Stomach (tissue), 19 donors: ENCODE measurements at places on chromosomes 5 and 9. TPM values are rescaled to one million over a fixed set of nuclear protein-coding genes. Genes with fewer than 3 reads are reported as not detected.

GRCh38 chr5:19274578-19274977 lies 713.4 kb downstream of the CDH18 start:
- DNase-seq = no peak

DNA sequence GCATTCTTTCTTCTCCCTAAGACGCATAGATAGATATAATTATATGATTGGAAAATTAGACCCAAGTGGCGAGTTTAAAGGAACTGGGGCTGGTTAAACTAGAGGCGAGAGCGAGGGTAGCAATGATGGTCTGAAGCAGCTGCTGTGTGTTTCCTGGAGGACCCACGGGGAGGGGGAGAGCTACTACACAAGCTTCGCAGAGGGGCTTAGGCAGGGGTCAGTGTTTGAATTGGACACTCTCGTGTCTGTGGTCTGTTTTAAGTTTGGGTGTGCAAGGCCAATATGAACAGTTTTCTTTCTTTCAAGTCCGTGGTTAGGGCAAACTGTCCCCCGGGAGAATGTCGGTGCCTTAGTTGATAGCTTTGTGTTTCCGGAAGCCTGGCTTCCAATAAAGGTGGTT lies 43.1 kb downstream of the PDZD2 start:
- DNase-seq = no peak

DNA sequence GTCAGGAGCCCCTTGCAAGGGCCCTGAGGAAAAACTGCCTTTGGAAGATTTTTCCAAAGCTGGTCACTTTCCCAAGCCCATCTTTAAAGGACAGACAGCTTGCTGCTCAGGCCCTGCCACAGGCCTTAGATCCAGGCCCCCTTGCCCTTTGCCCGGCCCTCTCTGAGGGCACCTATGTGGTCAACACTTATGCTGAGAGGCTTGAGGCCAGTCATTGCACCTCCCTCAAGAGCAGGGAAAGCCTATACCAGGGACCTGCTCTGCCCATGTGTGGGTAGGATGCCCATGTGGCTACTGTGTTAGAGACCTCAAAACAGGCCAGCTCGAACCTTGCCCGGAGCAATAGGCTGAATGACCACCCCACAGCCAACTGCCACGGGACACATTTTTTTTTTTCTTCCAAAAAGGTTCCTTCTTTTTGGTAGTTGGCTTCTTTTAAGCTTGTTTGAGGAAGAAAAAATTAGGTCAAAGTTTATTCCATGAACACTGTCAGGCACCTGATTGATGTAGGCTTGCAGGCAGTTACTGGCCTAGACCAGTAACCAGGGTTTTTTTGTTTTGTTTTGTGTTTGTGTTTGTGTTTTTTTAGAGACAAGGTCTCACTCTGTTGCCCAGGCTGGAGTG lies 3.8 kb downstream of the TCF7 start:
- no peak for DNase-seq

DNA sequence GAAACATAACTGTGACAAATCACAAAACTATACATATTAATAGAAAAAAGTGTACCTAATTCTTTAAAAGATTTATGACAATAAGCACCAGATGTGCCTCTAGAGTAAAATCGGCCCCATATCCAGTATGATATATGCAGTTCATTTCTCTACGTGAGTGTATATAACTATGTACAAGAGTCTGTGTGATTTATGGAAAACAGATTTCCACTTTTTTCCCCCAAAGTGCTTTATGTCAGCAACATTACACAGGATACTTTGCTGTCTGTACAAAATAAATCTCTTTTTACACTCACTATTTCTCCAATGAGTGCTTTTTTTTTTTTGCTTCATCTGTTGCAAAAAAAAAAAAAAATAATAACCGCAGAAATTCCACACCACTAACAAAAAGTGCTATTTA lies 298.8 kb upstream of the RFX3 start:
- DNase-seq = no peak

DNA sequence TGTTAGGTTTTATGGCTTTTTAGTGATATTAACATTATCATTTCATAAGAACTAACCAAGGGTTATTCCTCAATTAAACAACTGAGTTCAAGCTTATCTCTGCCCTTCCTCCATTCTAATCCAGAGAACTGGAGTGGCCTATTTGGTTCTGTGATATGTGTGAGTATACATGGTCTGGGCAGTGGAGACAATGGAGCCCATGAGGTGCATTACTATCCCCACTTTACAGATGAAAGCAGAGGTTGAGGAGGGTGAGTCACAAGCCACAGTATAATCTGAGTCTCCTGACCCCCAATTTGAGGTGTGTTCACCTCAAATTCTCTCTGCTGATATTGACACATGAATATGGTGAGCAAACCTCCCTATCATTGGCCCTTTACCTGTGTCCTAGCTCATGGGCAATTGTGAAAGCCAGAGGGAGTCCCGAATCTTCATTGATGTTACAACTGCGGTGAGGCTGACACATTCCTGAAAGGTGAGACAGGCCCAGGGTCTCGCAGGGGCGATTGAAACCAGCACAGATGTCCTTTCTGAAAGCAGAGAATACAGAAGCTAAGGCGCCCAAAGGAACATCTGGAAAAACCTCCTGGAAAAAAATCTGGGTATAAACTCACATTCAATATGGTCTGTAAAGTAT lies 217.2 kb downstream of the TARS1 start:
- no peak for DNase-seq

- no peak for DNase-seq
Observed at GRCh38 chr9:137268538-137269201, 8.9 kb upstream of the TOR4A start.

- DNase-seq = peak; percentile 14
Observed at GRCh38 chr5:139644646-139645429, 3.3 kb upstream of the CXXC5 start.

- DNase-seq = peak; percentile 90
Observed at GRCh38 chr5:172902497-172903472, 56.4 kb upstream of the RPL26L1 start.

GRCh38 chr5:146082798-146083197 lies 22.6 kb downstream of the PLAC8L1 start:
- no peak for DNase-seq

- no peak for DNase-seq
Observed at GRCh38 chr5:107486489-107486888, 184.2 kb downstream of the EFNA5 start.

DNA sequence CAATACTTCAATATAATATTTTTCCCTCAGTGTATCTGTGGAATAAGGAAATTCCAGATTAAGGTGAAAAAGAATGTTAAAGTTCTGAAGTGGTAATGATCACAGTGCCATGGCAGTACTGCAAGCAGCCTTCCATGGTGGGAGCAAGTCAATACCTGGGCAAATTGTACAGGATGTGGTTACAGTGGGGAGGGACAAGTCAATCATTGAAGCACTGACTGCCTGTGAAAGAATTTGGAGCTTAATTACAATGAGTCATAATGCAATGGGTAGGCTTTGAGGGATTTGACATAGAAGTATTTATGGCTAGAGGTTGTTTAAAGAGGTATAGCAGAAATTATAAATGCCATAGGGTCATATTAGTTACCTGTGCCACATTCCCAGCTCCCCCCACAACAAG lies 786.5 kb upstream of the ACO1 start:
- DNase-seq = no peak

The KLHL9 gene
- 35.7 TPM for total RNA-seq

The N4BP3 gene
- 2.7 TPM for total RNA-seq

The ANKRD31 gene
- 0.14 TPM for total RNA-seq

The NEURL1B gene
- 23.2 TPM for total RNA-seq

The GABRA6 gene
- total RNA-seq = not detected
